ENCODE measurements at places on chromosomes 6 and 20. TPM values are rescaled to one million over a fixed set of nuclear protein-coding genes. Genes with fewer than 3 reads are reported as not detected.

The FOXA2 gene
- 0.34 TPM for total RNA-seq

The TASP1 gene
- 10.9 TPM for total RNA-seq

The KCNG1 gene
- 16.0 TPM for total RNA-seq

The SRMS gene
- 0.29 TPM for total RNA-seq

The SAMD5 gene
- 0.08 TPM for total RNA-seq

GRCh38 chr6:56608332-56608731 is 34.4 kb downstream of the DST start:
- DNase-seq, result no peak

GRCh38 chr20:13515796-13516558 is 122.8 kb downstream of the TASP1 start:
- DNase-seq, result no peak

- no peak for DNase-seq
Measured at GRCh38 chr6:41222513-41222912, 5.6 kb upstream of the TREML4 start.

DNA sequence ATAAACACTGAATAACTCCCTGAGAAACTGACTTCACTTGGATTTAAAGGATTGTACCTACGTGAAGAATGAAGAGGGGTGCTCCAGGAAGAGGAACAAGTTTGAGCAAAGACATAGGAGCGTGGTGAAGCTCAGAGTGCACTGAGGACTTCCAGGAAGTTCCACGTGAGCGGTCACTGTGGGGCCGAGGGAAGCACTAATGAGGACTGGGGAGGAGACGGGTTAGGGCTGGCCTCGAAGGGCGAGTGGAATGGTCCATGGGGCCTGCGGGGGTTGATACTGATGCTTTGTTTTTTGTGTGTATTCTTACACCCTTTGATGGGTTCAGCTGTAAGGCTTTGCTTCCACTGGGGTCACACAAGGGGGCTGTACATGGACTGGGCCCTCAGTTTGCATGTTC is 91.9 kb downstream of the CDH4 start:
- no peak for DNase-seq

DNA sequence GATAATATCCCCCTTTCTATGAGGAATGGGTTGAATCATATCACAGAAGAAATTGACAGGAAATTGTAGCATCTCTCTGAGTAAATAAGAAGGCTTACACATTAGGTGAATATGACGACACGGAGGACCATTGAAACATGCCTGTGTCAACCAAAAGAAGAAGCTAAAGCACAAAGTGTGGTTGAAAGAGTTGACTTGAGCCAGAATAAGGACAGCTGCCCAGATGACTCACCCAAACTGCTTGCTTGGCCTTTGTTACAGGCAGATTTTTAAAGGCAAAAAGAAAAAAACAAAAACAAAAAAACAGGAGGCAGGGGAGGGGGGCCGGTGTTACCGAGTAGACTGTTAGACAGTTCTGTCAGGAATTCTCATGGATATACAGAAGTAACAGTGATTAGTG is 129.8 kb upstream of the EDN1 start:
- no peak for DNase-seq

- no peak for DNase-seq
Measured at GRCh38 chr6:42025845-42026243, 24.5 kb upstream of the TAF8 start.

- DNase-seq, result peak; percentile 21
Measured at GRCh38 chr20:1185790-1186334, 1.1 kb upstream of the TMEM74B start.

GRCh38 chr6:133880006-133880405 is 8.9 kb upstream of the TCF21 start:
- DNase-seq, result no peak

DNA sequence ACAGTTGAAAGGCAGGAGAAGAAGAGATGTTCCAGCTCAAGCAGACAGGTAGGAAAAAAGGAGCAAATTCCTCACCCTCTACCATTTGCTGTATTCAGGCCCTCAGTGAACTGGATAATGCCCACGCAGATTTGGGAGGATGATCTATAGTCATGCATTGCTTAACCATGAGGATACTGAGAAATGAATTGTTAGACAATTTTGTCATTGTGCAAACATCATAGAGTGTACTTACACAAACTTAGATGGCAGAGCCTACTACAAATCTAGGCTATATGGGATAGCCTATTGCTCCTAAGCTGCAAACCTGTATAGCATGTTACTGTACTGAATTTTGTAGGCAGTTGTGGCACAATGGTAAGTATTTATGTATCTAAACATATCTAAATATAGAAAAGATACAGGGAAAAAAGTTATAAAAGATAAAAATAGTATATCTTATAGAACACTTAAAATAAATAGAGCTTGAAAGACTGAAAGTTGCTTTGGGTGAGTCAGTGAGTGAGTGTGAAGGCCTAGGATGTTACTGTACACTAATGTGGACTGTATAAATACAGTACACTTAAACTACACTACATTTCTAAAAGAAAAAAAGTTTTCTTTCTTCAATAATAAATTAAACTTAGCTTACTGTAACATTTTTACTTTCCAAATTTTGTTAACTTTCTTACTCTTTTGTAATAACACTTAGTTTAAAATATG is 672.3 kb downstream of the UTRN start:
- no peak for DNase-seq

DNA sequence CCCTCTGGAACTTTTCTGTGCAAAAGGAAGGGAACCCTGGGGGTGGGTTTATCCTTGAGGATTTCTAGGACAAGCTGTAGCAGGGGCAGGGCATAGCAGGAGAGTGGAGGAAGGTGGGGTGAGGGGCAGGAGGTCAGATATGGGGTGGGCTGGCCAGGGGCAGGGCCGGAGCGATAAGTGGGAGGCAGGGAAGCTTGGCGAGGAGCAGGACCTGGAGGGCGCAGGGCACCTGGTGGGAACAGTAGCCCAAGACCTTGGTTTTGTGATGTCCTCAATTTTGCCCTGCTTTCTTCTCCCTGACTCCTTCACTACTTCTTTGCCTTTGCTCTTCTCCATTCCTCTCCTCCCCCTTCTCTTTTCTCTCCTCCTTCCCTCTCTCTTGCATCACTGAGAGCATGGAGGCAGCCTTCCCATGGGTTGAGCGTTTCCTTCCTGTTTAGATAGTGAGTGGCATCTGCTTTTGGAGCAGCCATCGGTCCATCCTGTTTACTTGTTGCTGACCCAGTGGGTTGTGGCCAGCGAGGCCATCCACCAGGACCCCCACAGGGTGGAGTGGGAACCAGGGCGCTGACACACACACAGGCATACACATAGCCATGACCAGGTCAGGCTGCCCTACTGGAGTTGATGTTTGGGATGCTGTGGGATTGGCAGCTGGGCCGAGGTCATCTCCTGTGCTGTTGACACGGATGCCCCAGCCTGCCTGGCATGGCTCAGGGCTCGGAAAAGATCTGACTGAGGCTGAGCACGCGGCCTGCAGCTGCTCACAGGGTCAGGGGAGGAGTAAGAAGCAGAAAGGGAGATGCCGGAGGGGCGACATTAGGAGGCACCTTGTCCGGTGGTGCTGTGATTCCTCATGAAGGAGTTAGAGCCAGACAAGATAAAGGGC is 121.0 kb upstream of the RNF24 start:
- DNase-seq, result no peak

GRCh38 chr6:75290136-75290945 is 5.7 kb upstream of the TMEM30A start:
- no peak for DNase-seq

GRCh38 chr6:39785281-39785680 is 6.9 kb upstream of the DAAM2 start:
- DNase-seq, result no peak

All from H1 (cell line).